ENCODE measurements at places on chromosomes 2 and 18.

DNA sequence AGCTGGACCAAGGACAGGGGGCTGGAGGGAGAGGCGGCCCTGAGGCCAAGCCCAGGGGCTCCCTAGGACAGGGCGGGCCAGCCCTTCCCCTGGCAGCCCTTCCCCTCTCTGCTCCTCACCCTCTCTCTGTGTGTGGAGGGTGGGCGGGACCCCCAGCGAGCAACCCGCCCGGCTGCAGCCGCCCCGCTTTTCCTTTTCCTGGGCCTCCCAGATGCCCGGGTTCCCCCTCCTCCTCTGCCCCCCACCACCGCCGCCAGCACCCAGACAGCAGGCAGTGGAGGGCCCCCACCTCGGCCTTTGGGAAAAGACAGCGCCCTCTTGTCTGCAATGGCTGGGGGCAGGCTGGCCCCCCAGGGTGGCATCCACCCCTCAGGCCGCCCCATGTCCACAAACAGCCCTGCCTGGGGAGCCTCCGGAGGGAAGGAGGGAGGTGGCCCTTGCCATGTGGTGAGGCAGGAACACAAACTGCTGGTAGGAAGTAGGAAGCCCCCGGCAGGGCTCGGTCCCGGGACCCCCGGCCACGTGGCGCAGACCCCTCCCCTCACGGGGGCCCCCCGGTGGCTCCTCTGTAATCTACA lies 135.1 kb upstream of the CTDP1 start:
- no peak for ATAC-seq

DNA sequence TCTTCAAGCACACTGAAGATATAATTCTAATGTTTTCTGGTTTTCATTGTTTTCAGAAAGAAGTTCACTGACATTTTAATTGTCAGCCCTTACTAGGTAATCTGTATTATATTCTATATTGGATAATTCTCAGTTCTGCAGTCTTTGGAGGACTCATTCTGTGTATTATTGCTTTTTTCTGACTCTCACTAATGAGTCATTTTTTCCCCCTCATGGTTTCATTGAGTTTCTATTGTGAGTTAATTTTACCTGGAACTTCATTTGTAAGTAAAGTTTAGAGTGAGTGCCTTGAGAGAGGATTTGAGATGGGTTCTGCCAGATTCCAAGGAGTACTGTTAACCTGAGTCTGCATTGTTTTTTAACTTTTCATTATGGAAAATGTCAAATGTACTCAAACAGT lies 90.4 kb upstream of the LYPD1 start:
- ATAC-seq = no peak

DNA sequence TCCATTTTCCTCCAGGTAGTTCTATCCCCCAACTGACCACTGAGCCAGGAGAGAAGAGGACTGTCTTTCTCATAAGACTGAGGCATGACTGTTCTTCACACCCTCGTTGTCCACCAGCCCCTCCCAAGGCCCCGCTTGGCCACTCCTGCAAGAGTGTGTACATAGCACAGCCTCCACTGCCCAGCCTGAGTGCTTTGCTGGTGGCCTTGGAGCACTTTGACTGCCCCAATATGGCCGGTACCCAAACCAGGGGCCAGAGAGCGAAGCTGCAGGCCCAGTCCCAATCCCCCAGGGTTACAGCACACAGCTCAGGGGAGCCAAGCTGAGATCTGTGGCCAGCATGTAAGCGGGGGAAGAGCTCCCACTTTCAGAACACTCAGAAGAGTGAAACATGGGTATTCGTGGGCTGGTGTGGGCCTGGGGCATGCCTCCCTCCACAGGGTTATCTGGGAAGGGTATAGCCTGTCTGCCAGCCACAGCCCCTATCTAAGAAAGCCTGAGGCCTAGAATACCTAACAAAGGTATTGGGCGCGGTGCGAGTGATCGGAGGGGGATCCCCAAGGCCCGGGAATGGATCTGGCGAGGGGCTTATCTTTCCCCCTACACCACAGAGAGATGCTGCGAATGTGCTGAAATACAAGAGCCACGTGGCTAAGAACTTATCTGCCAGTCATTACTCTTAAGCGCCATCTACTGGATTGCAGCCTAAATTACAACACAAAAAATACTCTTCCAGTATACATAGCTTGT lies 163.8 kb downstream of the WDPCP start:
- no peak for ATAC-seq

DNA sequence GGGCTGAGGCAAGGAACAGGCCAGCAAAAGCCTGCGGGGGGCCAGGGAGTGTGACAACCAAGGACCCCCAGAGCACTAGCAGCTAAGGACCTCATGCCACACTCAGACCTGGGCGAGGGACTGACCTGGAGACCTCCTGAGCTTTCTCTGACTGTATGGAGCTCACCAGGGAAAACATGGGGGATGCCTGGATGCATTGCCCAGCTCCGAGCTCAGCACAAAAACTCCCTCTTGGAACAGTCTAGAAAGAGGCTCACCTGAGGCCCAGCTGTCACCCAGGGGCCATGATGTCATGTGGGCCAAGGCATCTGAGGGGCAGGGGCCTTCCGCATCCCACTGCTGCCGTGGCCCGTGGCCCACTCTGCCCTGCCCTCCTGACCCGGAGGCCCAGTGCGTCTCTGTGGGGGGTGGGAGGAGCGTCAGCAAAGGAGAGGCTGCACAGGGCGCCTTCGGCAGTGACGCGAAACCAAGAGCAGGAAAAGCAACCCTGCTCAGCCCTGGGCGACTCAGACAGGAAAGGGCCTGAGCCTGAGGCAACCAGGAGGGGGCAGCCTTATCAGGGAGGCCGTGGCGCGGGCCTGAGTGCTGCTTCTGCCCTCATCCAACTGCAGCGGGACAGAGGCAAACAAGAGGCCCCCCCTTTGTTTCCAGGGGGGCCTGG lies 57.3 kb upstream of the ALPP start:
- no peak for ATAC-seq

DNA sequence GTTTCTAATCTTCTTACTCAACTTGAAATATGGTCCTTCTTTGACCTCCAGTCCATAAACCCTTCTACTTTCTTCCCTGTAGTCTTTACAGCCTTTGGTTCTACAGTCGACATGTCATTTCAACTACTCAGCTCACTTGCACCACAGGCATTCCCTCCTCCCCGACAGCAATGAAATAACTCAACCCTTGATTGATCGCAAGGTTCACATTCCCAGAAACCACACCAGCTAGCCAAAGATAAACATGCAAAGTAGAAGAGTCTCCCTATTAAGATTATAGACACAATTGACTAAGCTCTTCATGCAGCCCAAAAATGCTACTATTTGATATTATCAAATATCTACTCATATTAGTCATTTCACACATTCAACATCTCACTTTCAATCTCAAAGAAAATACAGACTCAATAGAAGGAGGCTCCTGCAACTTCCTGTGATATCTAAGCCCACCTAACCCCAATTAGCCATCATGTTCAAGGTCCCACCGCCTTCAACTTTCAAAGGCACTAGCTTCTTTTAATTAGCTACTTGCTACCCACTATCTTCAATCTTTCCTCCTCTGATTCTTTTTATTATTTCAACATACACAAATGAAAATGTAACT lies 50.8 kb downstream of the RTTN start:
- ATAC-seq = no peak

GRCh38 chr18:13889671-13890070 lies 25.7 kb downstream of the MC2R start:
- no peak for ATAC-seq

DNA sequence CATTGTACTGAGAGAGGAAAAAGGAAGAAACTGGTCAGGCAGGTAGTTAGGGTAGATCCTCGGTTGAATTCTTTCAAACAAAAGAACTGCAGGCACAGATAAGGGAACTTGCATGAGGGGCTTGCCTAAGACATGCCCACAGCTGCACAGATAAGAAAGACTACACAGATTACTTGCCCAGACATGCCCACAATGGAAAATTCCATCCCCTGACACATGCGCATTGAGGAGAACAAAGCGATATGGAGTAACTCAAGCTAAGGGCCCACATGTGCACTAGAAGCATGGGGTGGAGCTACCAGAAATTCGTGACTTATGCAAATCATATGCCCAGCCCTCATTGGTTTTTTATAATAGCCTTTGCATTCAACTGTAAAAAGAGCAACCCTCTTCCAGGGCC lies 181.3 kb upstream of the ZNF521 start:
- no peak for ATAC-seq

GRCh38 chr18:15165048-15165447 lies 417.1 kb downstream of the ANKRD30B start:
- ATAC-seq = no peak

DNA sequence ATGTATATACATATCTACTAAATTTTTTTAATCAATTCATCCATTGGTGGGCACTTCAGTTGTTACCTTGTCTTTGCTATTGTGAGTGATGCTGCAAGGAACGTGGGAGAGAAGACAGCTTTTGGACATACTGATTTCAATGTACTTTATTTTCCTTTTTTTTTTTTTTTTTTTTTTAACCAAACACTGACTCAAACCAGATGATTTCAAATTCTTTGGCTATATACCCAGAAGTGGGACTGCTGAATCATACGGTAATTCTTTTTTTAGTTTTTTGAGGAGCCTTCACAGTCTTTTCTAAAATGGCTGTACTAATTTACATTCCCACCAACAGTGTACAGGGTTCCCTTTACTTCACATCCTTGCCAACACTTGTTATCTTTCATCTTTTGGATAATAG lies 204.7 kb downstream of the INSIG2 start:
- no peak for ATAC-seq

DNA sequence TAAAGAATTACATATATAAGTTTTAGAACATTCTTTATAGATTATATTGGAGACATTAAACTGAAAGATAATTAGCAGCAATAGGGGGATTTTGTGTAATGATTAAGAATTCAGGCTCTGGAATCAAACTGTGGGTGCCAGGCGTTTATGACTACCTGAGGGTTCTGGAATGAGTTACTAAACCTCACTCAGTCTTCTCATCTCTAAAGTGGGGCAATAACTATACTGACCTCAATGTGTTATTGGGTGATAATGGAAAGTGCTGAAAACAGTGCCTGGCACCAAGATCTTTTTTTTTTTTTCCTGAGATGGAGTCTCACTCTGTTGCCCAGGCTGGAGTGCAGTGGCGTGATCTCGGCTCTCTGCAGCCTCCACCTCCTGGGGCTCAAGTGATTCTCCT lies 7.2 kb downstream of the SERPINB8 start:
- ATAC-seq = no peak

- ATAC-seq = no peak
These were observed 106.4 kb downstream of the MBD2 start for GRCh38 chr18:54117853-54118773.

DNA sequence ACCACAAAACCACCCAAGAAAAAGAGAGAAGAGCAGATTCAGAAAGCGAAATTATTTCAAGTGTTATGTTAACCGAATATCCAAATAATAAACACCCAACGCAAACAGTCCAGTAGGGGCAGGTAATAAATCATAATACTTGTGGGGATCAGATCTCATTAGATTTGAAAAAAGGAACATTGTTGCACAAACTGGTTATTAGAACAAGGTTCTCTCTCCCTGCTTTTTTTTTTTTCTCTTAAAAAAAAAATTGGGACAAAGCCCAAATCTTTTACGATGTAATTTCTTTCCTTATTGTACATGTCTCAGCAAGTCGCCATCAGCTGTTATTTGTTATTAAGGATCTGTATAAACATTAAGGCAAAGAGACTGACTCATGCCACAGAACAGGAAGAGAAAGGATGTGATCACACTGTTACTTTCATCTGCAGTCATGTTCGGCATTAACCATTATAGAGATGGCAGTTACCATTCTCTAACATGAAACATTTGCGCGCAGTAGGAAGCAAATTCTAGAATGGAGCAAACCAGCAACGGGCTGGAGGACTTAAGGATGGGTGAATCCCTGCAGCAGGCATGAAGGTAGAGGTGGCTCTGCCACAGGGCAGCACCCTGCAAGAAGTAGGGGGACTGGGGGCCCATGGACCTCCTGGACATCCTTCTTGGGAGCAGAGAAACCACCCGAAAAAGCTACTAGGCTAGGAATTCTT lies 42.0 kb downstream of the EPHA4 start:
- no peak for ATAC-seq

DNA sequence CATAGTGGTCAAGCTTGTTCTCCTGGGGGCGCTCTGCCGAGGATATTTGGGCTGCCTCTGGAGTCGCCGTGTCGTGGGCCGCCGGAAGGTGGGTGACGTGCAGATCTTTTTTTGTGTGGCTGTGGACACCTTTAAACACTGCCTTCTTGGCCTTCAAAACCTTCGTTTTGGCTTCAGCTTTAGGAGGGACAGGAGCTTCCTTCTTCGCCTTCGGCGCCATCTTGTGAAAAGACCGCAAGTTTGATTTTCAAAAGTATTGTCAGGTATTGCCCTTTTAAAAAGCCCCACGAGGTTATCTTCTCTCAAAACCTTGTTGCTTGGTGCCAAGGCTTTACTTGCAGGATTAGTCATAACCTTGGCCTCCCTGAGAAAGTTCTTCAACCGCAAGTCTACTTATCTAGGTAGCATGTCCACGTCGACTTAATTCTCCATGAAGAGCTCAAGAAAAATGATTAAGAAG lies 20.8 kb downstream of the LAMA3 start:
- ATAC-seq = no peak

DNA sequence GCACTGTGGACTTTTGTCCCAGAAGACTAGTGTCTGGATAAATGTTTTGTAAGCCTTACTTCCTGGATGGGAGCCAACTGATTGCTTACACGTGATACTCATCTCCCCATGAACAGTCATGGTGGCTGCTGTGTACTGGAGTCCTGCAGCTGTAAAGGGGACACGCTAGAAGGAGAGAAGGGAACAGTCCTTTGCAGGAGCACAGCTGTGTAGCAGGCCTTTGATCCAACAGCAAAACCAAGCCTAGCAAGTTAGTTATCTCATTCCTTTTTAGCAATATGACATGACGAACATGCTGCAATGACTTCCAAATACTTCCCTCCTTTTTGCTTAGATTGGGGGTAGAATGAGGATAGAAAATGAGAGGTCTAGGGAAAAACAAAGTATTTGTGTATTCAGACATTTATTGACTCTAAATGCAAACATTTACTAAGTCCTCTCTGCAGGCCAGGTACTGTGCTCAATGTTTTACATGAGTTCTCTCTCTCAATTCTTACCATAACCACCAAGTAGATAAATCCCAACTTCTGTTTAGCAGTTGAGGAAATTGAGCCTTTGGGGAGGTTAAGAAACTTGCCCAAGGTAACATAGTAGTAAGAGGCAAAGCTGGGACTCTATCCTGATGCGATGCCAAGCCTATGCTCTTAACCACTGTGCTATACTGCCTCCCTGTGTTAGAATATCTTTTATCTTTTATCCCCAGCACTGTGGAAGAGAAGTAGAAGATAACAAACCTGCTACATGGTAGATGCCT lies 55.4 kb upstream of the CD28 start:
- ATAC-seq = peak; percentile 46

DNA sequence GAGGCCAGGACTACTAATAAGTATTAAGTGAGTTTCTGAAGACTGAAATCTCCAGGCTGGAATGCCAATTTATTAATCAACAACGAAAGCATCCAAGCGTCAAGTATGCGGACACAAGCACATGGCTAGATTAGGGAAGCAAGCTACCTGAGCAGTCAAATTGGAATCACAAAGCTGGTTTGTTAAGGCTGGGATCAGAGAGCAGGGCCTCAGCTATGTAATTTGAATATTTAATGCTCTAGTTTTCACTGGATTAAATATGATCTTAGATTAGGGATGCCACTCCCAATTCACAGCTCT lies 5.7 kb downstream of the CCL20 start:
- no peak for ATAC-seq

GRCh38 chr18:79918615-79919011 lies 32.8 kb downstream of the SLC66A2 start:
- no peak for ATAC-seq
